Adipocyte (in vitro differentiated cells): ENCODE measurements at places on chromosomes 7 and 10.
A peak's percentile ranks its signal among the peaks of the same experiment; 100 is the strongest.

GRCh38 chr7:108203537-108203936, 73.4 kb upstream of the LAMB4 start:
- DNase-seq: no peak

DNA sequence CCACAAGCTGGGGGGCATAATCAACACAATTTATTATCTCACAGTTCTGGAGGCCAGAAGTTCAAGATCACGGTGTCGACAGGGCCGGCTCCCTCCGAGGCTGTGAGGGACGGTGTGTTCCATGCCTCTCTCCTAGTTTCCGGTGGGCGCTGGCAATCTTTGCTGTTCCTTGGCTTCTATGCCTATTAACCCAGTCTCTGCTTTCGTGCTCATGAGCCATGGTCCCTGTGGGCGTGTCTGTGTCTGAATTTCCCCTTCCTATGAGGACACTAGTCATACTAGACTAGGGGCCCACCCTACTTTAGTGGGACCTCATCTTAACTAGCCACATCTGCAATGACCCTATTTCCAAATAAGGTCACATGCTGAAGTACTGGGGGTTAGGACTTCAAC, 29.4 kb downstream of the HIPK2 start:
- no peak for DNase-seq

DNA sequence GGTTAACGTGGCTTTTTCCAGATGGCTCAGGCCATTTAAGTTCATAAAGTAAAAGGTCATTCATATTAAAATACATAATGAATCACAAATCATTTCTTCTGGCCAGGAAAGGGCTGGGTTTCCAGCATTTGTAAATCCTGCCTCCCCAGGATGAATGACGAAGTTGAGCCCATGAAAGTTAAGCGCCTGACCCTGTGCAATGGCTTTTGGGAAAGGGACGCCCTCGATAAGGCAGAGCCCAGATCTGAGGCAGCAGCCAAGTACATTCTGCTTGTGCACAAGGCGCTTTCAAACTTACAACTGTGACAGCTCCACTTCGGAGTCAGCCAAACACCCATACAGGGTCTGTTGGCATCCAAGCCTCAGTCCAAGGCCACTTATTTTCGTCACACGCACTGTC, 2.8 kb downstream of the GIMAP6 start:
- DNase-seq: no peak

- DNase-seq: no peak
Measured at GRCh38 chr7:53397911-53398310, 362.5 kb downstream of the POM121L12 start.

GRCh38 chr7:77329466-77330168, 86.5 kb downstream of the GSAP start:
- no peak for DNase-seq

GRCh38 chr7:98831641-98832221, 38.1 kb downstream of the TMEM130 start:
- DNase-seq: peak; percentile 41

GRCh38 chr10:25839683-25840082, 94.3 kb upstream of the MYO3A start:
- DNase-seq: no peak

- DNase-seq: no peak
Measured at GRCh38 chr10:3631701-3632330, 153.2 kb downstream of the KLF6 start.

DNA sequence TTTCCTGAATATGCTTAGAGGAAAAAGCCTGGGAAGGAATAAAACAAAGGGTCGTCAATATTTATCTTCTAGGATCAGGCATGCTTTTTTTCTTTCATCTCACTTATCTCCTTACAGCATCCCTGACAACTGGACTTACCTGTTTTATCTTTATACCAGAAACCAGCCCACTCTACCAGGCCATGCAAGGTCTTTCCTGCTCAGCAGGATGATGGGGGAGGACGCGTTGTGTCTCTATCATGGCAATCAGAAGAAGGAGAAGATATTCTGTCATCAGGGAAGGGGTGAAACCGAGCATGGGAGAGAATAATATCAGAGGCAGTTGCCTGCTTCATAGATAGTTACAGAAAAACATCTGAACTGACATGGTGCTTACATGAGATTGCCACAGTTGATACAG, 445.6 kb downstream of the DPP6 start:
- DNase-seq: no peak

DNA sequence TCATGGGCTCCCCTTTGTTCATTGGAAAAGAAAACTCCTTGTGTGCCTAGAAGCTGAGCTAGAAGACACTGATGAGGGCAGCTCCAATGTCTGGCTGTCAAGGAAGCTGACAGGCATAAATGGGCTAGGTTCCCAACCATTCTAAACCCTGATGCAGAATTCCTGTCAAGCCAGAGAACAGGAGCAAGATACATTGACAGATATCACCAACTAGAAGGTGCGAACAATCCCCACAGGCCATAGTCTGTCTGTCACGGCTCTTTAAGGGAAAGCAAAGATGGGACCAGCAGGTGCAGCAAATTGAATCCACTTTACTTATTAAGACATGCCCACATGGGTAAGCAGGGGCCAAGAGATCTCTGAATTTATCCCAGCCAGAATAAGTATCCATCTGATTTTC, 617.9 kb upstream of the POT1 start:
- DNase-seq: no peak

DNA sequence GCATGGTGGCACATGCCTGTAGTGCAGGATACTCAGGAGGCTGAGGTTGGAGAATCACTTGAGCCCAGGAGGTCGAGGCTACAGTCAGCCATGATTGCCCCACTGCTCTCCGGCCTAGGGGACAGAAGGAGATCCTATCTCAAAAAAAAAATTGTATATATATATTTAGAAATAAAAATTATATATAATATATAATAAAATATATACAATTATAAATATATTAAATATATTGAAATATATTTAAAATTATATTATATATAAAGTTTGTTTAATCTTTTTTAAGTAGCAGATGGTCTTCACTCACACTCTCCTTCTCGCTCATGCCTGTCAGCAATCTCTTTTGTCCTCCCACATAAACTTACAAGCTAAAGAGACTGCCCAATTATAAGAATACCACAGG, 58.5 kb downstream of the LMBR1 start:
- DNase-seq: no peak

GRCh38 chr10:84706875-84707274, 378.5 kb downstream of the CCSER2 start:
- no peak for DNase-seq

DNA sequence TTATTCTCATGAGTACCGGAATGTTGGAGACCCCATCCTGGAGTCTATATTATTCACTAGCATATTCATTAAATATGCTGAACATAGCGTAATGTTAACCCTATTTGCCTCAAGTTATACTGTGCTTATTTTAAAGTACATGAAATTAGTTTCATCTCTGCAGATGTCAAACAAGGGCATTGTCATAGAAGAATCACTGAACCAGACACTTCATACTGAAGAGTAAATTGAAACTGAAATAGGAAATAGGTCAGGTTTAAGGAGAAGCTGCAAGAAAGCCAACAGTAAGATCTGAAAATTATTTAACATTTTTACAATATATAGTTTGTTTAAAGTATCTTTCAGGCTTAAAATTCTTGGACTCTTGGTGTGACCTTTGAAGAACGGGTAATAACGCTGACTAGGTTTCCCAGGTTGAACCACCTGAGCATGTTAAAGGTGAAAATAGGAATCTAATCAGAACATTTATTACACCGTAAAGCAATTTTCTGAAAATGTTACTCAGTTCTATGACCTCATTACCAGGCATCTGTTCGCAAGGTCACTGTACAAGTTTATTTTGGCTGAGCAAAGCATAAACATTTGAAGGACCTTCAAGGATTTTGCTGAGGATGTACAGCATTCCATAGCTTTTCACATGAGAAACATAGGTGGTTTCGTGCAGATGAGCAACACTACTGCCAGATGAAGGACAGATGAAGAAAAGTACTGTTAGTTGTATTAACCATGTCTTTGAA, 82.7 kb downstream of the REEP3 start:
- peak; percentile 45 for DNase-seq

GRCh38 chr10:16957038-16957437, 139.8 kb upstream of the RSU1 start:
- no peak for DNase-seq

DNA sequence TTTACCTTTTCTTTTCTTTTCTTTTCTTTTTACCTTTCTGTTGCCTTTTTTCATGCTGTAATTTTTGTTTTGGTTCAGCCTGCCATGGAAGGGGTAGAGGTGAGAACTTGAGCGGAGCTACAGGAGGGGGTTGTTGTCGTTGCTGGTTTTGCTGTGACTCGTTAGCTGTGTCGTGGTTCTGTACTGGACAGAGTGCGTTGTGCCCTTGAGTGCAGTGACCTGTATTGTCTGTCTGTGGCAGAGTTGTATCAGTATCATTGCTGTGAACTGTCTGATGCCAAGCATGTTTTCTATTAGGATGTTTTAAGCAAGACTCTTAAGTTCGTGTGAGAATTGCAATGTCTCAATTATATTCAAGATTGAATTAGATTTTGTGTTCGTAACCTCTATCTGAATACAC, 67.5 kb downstream of the TRRAP start:
- no peak for DNase-seq

- DNase-seq: no peak
Measured at GRCh38 chr7:139431010-139431409, 52.5 kb downstream of the KLRG2 start.

DNA sequence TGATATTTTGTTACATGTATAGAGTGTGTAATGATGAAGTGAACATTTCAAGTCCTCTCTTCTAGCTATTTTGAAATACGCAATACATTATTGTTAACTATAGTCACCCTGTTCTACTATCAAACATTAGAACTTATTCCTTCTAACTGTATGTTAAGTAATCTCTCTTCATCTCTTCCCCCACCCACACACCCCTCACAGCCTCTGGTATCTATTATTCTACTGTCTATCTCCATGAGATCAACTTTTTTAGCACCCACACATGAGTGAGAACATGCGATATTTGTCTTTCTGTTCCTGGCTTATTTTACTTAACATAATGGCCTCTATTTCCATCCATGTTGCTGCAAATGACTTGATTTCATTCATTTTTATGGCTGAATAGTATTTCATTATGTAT, 57.7 kb upstream of the EGR2 start:
- no peak for DNase-seq

- DNase-seq: peak; percentile 42
Measured at GRCh38 chr10:61842755-61843497, 58.6 kb upstream of the ARID5B start.
